ENCODE measurements at places on chromosomes 3 and 15.

GRCh38 chr3:194871864-194872668 is 186.4 kb downstream of the FAM43A start:
- peak; percentile 68 for DNase-seq

DNA sequence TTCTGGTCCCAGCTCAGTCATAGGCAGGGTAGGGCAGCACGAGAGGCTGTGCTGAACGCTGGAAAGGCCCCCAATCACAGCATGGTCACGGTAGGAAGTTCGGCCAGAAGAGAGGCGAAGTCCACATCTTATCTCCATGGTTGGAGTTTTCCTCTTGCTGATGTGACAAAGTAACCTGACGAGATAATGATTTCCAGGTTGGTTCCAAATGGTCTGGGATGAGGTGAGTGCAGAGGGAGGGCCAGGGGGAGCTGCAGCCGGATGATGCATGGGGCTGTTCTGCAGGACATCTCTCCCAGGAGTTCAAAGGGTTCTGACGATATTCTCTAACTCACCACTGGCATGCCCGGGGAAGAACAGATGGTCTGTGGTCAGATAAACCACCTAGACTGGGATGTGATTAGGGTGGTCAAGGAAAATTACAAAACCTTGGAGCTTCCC is 83.2 kb upstream of the WNT5A start:
- DNase-seq: no peak

GRCh38 chr3:121660356-121661171 is at the start of gene HCLS1:
Gene HCLS1 (minus strand): TSS chr3:121660903. CDS start chr3:121658347, 2,556 bp downstream.
- DNase-seq: no peak

GRCh38 chr15:56674857-56675256 is 58.5 kb downstream of the ZNF280D start:
- no peak for DNase-seq

- DNase-seq: no peak
These were observed 10.3 kb upstream of the GPR160 start for GRCh38 chr3:170027233-170028102.

DNA sequence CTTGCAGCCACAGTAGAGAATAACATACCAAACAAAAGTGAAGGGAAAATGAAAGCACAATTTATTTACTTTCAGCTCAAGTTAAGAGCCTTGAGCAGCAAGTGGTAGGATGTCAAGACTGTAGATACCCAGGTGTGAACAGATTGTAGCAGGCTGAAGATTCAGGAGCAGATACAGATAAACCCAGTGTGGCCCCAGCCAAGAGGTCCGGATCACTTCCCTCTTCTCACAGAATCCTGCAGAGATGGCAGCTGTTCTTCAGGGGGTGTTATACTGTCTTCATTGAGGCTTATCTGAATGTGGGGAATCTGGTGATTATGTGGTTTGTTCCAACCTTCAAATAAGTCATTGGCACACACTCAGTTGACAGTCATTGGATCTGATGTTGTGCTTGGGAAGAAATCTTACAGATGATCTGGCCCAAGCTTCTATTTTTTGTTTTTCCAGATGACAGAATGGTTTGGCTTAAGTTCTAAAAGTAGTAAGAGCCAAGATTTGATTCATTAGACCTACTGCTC is 2.2 kb downstream of the STARD9 start:
- DNase-seq: peak; percentile 36

GRCh38 chr3:43489930-43490329 is 131.9 kb downstream of the ANO10 start:
- no peak for DNase-seq

DNA sequence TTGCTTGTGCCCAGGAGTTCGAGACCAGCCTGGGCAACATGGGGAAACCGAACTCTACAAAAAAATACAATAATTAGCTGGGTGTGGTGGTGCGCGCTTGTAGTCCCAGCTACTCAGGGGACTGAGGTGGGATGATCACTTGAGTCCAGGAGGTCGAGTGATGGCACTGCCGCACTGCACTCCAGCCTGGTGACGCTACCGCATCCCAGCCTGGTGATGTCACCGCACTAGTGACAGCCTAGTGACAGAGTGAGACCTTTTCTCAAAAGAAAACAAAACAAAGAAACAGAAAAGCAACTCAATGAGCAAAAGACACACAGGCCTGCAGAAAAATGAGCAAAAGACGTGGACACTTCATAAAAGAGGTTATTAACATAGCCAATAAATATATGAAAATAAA is 19.9 kb upstream of the SYNM start:
- DNase-seq: no peak

DNA sequence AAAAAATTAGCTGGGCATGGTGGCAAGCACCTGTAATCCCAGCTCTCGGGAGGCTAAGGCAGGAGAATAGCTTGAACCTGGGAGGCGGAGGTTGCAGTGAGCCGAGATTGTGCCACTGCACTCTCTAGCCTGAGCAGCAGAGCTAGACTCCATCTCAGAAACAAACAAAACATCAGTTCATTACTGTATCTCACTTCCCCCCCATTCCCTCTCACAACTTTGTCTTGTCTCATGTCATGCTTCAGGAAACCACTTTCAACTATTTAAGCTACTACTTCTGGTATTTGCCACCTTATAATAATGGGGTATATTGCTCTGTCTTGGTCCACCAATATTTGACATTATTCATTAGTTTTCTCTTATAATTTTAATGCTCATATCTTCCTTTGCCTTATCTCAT is 26.2 kb downstream of the PIK3CA start:
- no peak for DNase-seq

DNA sequence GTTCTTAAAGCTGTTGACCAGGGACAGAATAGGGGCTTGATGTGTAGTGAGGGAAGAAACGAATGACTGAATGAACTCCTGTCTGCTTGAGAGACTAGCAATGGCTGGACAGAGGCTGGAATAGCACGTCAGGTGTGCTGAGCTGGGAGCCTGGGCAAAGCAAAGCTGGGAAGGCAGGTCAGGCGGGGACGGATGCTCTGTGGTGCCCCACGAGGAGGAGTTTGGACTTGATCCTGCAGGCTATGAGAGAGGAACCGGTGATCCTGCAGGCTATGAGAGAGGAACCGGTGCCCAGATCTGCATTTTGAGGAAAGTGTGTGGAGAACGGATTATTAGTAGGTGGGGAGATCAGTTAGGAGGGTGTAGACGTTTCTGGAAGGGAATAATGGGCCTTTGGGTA is 31.3 kb upstream of the PSTPIP1 start:
- DNase-seq: no peak

- peak; percentile 64 for DNase-seq
These were observed 74.8 kb downstream of the DCLK3 start for GRCh38 chr3:36689560-36689959.

- no peak for DNase-seq
These were observed 3.6 kb upstream of the IMPDH2 start for GRCh38 chr3:49032646-49033304.

DNA sequence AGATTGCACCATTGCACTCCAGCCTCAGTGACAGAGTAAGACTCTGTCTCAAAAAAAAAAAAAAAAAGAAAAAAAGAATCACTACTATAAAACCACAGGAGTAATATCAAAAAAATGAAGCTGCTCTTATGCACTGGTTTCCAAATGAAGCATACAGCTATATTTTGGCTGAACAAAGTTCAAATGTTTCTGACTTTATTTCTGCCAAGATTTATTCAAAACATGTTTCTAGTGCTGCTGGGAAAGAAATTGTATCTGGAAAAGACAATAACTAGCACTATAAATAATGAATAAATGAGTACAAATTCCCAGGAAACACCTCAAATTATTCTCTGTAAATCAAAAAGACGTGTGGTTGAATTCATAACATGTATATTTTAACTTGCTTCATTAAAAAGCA is 102.5 kb upstream of the MME start:
- DNase-seq: no peak
